LNCaP clone FGC (cell line): ENCODE measurements at places on chromosomes 12 and 14.

GRCh38 chr12:75660107-75660530 lies 148.7 kb upstream of the KRR1 start:
- no peak for DNase-seq

DNA sequence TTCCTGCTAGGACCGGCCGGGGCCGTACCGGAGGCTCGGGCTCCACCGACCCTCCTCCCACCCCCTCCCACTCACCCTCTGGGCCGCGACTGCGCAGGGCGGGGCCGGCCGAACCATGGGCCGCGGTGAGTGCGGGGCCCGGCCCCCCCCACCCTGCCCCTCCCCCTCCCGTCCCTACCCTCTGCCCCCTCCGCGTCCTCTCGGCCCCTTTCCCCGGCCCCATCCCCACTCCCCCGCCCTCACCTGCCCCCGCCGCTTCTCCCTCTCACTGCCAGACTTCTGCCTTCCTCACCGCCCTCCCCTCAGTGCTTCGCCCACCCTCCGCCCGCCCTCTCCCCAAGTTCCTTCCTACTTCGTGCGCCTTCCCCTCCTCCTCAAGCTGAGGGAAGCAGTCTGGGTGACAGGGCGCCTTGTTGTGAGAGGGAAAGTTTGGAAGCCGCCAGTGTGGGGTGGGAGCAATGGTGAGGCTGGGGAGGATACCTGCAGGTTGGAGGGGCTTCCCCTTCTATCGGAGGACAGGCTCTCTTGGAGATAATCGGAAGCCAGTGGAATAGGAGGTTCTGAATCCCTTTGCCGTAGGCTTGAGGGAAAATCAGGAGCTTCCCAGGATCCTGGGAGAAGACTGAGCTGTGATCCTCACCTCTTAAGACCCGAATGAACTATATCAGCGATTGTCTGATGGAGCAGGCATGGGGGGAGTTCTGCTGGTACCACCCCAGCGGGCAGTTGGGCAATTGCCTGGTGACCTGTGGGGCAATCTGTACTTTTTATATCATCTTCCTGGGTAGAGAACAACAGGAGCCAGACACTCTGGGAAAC lies 472 bp downstream of the MBD6 start:
- DNase-seq: no peak

GRCh38 chr14:87254331-87254874 lies 738.6 kb downstream of the GALC start:
- DNase-seq: no peak

- DNase-seq: no peak
Measured at GRCh38 chr12:55893723-55894122, 34.0 kb downstream of the PYM1 start.

- no peak for DNase-seq
Measured at GRCh38 chr12:122406701-122407164, 15.7 kb downstream of the CLIP1 start.

DNA sequence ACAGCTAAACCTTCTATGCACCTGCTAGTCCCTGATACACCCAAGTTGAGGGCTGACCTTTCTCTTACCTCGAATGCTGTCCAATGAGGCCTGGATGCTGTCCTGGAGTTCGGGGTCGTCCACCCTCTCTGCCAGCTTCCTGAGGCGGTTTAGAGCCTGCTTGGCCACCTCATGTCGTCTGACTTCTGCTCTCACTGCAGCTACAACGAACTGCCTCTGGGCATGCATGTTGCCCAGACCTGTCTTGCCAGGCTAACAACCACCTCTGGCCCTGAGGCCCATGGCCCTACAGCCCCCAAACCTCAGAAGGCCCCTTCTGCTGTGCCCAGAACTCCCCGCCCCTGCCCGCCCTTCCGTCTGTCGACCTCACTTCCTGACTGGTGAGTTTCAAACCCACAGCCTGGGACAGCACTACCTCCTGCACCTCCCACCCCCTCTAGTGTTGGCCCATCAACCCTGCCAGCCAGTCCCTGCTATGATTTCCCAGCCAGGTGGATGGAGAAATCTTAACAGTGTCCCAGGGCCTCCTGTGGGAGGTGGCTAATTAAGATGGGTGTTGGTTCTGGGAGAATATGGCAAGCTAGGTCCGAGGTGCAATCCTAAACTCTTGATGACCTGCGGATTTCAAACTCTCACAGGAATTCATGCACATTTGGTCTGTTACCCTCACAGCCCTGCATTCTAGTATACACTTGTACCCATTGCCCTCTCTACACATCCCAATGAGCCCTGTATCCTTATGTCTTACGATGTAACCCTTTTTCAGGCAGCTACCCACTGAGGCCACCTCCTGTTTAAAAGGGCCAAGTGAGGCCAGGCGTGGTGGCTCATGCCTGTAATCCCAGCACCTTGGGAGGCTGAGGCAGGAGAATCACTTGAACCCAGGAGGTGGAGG lies 2.7 kb upstream of the TSPAN31 start:
- DNase-seq: no peak

GRCh38 chr12:65881965-65882413 lies 57.7 kb downstream of the HMGA2 start:
- no peak for DNase-seq

- no peak for DNase-seq
Measured at GRCh38 chr12:51217968-51218606, at the start of gene POU6F1. POU6F1 (minus strand) TSS chr12:51218062; CDS start chr12:51206836, 11,226 bp downstream.

DNA sequence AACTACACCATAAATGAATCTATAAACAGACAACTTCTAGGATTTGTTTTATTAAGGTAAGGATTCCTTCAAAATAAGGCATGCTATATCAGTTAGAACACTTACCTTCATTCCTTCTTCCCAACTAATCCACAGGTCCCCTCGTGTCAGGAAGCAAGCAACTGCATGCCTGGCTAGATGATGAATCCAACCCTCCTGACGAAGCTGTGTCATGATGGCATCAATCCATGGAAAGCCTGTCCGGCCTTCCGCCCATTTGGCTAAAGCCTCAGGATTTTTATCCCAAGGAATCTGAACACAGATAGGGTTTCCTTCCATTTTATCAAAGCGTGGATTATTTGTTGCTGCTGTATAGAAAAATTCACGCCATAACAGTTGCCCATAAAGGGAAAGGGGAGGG lies 12.5 kb upstream of the MTERF2 start:
- DNase-seq: no peak

GRCh38 chr12:27524494-27524835 lies 459 bp downstream of the PPFIBP1 start:
- DNase-seq: no peak

DNA sequence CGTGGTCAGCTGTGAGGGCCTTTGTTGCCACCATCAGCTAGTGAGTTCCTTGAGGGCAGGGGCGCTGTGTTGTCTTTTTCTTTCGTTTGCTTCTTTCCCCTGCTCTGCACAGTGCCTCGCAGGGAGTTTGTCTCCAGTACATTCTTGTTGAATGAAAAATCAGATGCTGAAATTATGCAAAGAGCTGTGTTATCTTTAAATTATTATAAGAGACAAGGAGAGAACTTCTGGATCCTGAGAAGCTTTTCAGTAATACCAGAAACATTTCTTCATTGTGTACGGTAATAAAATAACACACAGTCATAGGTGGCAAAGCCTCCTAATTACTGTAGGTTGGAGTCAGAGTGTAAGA lies 14.9 kb downstream of the EML1 start:
- DNase-seq: no peak

GRCh38 chr14:22386924-22387775 lies 201.9 kb downstream of the DAD1 start:
- DNase-seq: peak; percentile 28

GRCh38 chr12:3544296-3544965 lies 53.4 kb downstream of the PRMT8 start:
- no peak for DNase-seq

DNA sequence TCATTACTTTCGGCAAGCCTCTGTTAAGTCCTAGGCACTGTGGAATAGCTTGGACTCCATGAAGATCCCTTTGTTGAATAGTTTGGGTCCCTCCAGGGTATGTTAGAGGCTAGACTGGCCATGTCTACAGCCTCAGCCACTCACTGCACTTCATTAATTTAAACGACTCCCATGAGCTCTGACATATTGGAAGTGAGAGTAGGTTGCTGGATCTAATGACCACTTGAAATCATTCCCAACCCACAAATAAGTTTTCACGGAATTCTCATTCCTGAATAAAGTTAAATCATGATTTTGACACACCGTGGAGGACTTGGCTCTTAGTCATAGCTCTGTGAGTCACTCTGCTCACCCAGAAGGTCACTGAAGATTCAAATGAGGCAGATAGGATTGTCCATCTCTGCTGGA lies 21.4 kb upstream of the APPL2 start:
- DNase-seq: no peak

DNA sequence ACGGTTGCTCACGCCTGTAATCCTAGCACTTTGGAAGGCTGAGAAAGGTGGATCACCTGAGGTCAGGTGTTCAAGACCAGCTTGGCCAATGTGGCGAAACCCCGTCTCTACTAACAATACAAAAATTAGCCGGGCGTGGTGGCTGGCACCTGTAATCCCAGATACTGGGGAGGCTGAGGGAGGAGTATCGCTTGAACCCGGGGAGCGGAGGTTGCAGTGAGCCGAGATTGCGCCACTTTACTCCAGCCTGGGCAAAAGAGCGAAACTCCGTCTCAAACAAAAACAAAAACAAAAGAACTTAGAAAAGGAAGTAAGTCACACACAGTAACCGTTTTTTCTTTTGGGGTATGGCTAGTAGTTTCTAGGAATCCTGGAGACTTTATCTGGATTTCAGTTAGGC lies 1.7 kb upstream of the PALS1 start:
- DNase-seq: no peak

DNA sequence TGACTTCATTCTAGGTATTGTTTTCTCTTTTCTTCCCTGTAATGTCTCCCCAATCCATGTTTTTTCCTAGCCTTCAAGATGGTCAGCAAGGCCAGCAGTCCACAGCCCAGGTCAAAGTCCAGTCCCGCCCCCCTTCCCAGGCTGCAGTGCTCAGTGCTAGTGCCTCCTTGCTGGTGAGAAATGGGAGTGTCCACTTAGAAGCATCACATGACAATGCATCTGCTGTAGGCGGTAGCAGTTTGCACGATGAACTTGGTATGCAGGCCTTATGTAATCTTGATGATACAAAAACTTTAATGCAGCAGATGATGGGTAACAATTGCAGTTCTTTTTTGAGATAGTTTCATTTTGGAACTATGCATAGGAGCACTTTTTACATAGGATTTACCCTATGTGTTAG lies 88.4 kb downstream of the PCNX1 start:
- no peak for DNase-seq

DNA sequence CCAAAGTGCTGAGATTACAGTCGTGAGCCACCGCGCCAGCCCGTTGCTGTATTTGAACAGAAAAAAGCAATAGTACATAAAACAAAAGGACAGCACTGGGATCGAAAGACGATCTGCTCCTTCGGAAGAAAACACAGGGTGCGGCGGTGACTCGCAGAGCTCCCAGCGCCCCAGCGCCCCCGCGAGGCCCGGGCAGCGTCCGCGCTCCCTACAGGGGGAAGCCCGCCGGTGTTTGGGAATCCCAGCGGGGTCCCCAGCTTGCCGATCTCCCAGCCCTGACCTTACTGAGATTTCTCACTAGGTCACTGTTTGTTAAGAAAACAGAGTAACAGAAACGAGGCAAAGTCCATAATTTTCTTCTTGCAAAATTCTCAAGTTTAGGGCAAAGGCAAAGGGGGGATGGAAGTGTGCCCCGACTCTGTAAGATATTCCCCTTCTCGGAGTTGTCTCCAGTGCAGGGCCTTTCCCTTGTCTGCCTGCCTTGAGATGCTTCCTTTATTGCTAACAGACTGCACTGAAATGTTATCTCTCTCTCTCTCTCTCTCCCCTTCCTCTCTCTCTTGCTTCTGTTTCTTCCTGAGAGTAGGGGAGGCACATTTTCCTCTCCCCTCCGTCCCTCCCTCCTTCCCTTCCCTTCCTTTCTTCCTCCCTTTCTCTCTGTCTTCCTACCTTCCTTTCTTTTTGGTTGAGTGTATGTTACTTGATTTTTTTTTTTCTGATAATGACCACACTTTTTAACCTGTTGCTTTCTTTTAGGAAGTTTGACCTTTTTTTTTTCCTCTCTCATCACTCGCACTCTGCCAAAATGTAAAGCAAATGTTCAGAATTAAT lies 91.9 kb downstream of the TMEM30B start:
- DNase-seq: no peak

GRCh38 chr14:105974902-105975301 lies 448.5 kb downstream of the TMEM121 start:
- no peak for DNase-seq

- DNase-seq: no peak
Measured at GRCh38 chr12:93219947-93220346, 157.8 kb upstream of the NUDT4 start.

DNA sequence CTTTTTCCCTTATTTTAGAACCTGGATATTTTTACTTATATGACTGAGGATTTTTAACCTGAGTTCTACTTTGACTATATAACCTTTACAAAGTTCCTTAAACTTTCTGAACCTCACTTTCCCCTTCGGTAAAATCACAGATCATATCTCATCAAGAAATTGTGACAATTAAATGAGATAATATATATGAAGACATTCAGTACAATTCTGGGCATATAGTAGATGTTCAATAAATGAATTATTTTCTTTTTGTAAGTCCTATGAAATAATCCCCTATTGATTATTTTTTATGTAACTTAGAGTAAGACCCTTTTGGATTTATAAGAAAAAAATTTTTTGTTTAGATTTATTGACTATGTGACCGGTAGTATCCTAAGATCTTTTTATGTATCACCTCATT lies 17.6 kb upstream of the FAM177A1 start:
- no peak for DNase-seq

- peak; percentile 7 for DNase-seq
Measured at GRCh38 chr14:24481622-24482324, 26.3 kb downstream of the CMA1 start.

- no peak for DNase-seq
Measured at GRCh38 chr14:40694023-40694422, 912.7 kb upstream of the LRFN5 start.
